Activated naive CD4-positive, alpha-beta T cell treated with anti-CD3 and anti-CD28 coated beads for 36 hours (primary cell): ENCODE measurements at places on chromosomes 6 and 20.

DNA sequence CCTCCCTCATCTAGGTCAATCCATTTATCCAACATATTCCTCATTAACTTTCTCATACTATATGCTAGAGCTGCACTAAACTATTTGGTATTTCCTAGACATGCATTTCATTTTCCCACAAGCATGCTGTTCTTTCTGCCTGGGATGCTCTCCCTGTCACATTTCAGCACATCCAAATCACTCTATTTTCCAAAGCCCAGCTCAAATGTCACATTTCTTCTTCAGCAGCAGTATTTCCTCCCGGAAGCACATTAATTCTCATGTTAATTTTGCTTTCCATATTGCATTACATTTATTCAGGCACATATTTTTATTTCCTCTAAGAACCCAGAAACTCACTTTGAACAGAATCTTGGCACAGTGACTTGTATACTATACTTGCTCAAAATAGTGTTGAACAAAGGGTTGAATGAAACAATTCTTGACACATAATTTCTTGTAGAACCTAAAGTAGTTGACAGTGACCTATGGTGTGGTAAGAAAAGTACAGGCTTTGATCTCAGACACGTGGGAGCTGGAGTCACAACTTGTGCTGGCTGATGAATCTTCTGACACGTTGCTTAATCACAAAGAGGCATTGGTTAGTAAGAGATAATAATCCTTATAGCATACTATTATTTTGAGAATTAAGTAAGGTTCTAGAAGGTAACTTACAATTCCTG, 30.8 kb upstream of the CD2AP start:
- DNase-seq: peak; percentile 38

DNA sequence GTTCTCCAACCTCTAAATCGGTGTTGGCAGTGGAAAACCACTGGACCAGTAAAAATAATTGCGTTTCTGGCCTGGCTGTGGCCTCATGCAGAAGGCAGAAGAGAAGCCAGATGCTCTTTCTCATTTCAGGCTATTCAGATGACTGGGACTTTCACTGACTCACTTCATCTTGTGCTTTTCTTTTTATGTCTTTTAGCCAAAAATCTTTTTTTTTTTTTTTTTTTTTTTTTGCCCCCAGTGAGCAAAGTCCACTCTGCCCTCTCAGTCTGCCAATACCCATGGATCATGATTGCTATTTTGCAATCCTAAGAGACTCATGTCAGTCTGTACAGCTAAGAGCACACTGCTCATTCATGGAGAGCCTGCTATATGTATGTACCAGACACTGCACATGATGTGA, 962.5 kb downstream of the KIF16B start:
- DNase-seq: no peak

GRCh38 chr6:1738558-1739081, 128.9 kb downstream of the FOXC1 start:
- DNase-seq: no peak

DNA sequence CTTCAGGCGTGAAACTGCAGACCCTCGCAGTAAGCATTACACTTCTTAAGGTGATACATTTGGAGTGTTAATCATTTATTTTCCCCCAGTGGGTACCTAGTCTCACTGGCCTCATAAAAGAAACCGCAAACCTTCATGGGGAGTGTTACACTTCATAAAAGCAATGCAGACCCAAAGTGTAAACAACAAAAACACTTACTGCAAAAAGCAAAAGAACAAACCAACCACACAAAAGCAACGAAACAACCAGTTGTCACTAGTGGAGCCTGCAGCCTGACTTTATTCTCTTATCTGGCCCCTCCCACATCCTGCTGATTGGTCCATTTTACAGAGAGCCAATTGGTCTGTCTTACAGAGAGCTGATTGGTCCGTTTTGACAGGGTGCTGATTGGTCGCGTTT, 23.8 kb downstream of the LY86 start:
- DNase-seq: peak; percentile 43

DNA sequence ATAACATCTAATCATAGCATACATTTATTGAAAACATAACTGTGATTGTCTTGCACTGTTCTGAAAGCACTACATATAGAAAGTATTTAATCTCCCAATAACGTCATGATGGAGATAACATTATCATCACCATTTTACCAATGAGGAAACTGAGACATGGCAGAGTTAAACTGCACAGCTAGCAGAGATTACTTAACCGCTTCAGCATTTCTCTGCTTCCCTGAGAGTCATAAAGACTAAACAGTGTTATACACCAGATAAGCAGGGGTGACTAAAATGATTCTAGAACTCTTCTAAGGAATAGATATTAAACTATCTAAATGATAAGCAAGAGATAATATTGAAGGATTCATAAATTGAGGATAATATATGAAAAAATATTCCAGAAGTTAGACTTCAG, 183.2 kb upstream of the BMP5 start:
- no peak for DNase-seq

GRCh38 chr20:45392733-45393132, 14.6 kb upstream of the TP53TG5 start:
- DNase-seq: no peak

DNA sequence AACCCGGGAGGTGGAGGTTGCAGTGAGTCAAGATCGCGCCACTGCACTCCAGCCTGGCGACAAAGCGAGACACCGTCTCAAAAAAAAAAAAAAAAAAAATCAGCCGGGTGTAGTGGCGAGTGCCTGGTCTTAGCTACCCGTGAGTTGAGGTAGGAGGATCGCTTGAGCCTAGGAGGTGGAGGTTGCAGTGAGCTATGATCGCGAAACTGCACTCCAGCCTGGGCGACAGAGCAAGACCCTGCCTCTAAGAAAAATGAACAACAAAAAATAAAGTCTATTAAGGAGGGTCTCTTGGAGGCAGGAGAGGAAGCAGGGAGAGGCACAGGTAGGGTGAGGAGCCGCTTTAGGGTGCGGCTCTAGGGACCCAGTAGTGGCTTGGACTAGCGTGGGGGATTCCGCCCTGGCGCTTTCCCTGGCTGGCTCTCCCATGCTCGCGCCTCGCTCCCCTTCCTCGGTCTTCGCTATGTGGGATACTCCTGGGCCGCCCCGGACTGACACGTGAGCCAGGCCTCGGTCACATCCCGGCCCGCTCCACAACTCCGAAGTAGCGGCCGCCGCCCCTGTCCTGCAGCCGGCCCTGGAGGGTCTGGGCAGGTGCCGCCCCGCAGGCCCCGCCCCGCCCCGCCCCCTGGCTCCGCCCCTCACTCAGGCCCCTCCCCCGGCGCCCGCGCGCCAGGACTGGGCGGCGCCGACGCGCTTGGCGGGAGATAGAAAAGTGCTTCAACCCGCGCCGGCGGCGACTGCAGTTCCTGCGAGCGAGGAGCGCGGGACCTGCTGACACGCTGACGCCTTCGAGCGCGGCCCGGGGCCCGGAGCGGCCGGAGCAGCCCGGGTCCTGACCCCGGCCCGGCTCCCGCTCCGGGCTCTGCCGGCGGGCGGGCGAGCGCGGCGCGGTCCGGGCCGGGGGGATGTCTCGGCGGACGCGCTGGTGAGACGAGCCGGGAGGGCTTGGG, at the start of gene MYBL2:
Gene MYBL2, plus strand, starts transcription at position 739 of the 953 bp plus-strand sequence. Its CDS starts 170 bp downstream, at position 909.
- DNase-seq: peak; percentile 74

GRCh38 chr6:12958052-12958706, 241.6 kb downstream of the PHACTR1 start:
- no peak for DNase-seq

- no peak for DNase-seq
Observed at GRCh38 chr6:34047913-34048867, 97.7 kb downstream of the GRM4 start.

- DNase-seq: no peak
Observed at GRCh38 chr20:61295682-61296628, 43.9 kb downstream of the CDH4 start.

DNA sequence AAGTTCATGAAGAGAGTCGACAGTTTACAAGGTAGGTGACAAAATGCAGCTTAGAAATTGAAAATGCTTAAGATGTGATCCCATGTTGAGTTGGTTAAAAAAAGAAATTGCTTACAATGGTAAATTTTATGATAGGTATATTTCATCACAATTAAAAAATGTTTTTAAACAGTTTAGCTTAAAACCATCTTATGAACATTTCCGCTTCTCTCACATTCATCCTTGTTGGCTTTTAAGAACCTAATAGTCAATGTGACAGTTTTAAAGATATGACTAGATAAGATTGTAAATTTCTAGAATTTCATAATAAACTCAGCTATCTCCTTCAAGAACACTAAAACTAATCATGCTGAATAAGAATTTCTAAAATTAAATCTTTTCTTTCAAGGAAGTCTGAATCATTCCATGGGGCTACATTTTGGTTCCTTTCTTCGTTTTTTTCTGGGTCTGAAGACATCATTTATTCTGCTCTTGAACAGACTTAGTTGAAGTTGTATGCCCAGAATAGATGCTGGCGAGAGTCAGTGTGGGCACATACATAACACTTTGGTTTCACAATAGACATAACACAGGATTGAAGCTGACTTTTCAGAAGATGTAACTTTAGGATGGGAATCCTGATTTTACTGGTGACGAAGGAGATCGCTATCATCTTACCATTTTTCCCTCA, 35.9 kb upstream of the LTV1 start:
- no peak for DNase-seq

- DNase-seq: no peak
Observed at GRCh38 chr6:35231563-35231962, 17.8 kb downstream of the SCUBE3 start.

DNA sequence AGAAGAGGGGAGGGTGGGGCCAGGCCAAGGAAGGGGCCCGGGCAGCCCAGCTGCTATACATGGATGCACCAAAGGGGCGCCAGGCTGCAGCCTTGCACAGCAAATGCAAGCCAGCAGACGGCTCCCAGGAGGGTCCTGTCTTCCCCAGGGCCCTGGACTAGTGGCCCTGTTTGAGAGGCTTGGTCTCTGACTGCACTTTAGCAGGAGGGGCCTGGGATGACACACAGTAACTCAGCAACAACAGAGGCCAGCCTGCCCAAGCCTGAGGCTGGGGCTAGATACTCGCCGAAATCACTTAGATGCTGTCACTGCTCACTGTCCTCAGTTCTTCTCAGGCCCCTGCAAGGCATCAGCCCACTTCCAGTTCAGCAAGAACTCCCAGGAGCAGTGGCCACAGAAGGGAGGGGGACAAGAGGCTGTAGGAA, 73.5 kb downstream of the TRAM2 start:
- DNase-seq: no peak

GRCh38 chr6:81750200-81750599, 2.3 kb downstream of the TENT5A start:
- DNase-seq: no peak

DNA sequence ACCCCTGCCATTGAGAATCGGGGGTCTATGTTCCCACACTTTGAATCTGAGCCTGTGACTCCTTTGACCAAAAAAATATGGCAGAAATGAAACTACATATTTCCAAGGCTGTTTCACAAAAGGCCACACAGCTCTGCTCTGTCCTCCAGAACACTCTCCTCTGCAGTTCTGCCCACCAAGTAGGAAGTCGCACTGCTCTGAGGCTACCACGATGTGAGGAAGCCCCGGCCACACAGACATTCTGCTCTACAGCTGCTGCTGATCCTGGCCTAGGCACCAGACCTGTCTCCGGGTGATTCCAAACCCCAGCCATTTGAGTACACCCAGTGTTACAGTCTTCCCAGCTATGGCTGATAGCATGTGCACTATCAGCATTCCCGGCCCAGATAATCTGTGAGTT, 85.1 kb downstream of the LYRM4 start:
- no peak for DNase-seq

DNA sequence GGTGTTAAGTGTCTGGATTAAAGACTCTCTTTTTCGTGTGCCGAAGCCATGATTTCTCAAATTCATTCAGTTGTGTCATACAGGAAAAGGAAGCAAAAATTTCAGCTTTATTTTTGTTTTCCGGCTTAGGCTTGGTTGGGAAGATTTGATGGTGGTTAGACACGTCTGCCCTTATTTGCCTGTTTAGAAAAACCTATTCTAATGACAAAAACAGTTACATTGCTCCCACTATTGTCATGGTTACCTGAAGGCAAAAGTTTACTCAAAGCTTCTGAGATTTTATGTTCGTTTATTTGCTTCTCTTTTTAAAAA, 982 bp downstream of the DNAJC5 start:
- no peak for DNase-seq

DNA sequence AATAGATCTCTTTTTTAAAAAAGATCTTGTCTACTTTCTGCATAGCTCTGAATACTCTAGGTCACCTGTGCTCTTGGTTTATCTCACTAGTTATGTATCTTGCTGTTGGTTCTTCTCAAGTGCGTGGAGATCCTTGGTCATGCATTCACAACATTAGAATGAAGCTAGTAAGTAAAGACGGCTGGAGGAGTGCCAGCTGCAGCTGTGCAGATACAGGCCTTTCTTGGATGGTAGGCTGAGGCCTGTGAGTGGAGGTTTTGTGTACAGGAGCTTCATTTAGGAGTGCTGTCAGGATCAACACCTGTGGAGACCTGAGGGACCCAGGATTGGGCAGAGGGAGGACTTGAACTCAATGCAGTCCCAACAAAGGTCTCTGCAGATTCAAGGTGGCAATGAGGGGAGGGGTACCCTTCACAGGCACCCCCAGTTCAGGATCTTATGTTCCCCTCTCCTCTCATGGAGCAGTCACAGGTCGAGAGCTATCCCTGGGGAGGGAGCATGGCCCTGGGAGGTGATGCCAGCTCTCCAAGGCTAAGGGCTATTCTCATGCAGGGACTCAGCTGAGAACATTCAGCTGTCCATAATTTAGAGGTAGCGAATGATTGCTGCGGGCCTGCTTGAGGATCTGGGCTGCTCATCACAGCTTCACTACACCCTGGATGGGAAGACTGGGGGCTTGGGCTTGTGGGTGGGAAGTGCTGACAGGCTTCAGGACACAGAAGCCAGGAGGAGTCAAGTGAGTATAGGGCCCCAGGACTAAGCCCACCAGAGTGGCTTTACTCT, 98.9 kb upstream of the ENPP5 start:
- DNase-seq: no peak

- no peak for DNase-seq
Observed at GRCh38 chr6:80197474-80197873, 91.0 kb downstream of the BCKDHB start.

DNA sequence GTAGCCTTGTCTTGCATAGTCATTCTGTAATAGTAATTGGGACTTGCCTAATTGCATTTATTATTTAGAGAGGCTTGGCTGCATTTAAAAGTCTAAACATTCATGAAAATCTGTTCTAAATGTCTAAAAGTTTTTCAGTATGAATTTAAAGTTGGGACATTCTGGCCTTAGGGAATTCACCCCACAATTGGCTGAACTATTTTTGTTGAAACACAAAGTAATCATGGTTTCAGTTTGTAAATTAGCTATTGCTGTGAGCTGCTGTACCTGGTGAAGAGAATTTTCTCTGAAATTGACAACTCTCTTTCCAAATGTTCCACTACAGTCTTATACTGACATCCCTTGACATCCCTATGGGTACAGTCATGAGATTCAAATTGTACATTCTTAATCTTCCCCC, 253.0 kb downstream of the FARS2 start:
- DNase-seq: no peak

- no peak for DNase-seq
Observed at GRCh38 chr6:22755605-22756004, 186.2 kb downstream of the HDGFL1 start.

GRCh38 chr6:45611491-45611890, 233.8 kb upstream of the SUPT3H start:
- no peak for DNase-seq
